Motor neuron (in vitro differentiated cells): ENCODE measurements at places on chromosomes 6 and 20.

- no peak for ATAC-seq
Measured at GRCh38 chr6:122059918-122060317, 339.5 kb upstream of the HSF2 start.

- ATAC-seq = peak; percentile 34
Measured at GRCh38 chr6:15897063-15897876, 231.6 kb upstream of the MYLIP start.

DNA sequence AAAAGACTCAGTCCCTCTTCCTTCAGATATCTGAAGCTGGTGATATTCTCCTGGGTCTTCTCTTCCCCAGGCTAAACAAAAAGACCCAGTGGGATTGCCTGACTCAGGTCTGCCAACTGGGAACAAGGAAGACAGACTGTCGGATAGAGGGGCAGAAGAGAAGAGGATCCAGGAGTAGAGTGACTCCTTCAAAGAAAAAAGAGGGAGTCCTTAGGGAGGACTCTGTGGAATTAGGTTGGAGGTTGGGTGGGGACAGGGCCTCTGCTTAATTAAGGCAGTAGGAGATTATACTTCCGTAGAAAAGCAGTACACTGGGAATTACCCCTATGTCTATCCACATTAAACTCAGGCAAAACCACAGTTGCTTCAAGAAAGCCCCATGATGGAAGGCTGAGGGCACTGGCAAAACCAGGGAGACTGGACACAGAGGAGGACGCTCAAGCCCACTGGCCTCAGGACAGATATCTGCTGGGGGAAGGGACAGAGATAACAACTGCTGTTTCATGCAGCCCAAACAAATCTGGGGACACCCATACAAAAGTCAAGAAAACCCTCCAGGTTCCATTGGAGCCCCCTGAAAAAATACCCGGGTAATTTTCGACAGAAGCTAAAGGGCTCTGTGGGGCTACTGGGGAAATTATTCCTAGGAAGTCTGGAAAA is 5.7 kb downstream of the BCL2L1 start:
- ATAC-seq = no peak

- ATAC-seq = no peak
Measured at GRCh38 chr6:113357041-113357440, 500.1 kb upstream of the MARCKS start.

DNA sequence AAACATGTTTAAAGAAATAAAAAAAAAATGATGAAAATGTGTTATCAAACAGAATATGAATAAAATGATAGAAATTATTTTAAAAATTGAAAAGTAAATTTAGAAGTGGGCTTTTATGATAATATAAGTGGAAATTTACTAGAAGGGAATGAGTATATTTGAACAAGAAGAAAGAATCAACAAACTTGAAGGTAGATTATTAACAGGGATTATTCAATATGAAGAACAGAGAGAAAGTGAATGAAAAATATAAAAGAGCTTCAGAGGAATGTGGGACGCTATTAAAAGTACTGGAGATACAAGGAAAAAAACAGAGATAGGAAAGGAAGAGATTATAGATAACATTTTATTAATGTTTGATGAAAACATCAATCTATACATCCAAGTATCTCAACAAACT is 1014.4 kb upstream of the CITED2 start:
- ATAC-seq = no peak

GRCh38 chr6:37919417-37920157 is 100.1 kb downstream of the ZFAND3 start:
- no peak for ATAC-seq
